ENCODE measurements at places on chromosomes 2 and 18.

DNA sequence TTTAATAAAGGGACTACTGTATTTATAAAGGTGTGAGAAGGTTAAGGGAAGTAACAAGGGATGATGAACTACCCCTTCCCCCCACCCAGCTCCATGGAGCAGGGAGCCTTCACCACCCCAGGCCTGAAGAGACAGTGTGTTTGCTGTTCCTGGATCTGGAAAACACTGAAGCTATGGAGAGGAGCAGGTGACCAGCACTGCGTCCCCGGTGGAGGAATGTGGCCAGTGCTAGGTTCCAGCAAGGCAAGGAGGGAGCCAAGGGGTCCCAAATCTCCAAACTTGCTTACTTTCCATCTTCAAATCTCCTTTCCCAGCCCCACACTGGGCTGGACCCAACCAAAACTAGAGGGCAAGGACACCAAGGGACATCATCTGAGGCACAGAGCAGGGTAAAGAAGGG is 128.7 kb upstream of the CD302 start:
- DNase-seq = no peak

- no peak for DNase-seq
Measured at GRCh38 chr2:136188086-136188485, 70.1 kb upstream of the CXCR4 start.

DNA sequence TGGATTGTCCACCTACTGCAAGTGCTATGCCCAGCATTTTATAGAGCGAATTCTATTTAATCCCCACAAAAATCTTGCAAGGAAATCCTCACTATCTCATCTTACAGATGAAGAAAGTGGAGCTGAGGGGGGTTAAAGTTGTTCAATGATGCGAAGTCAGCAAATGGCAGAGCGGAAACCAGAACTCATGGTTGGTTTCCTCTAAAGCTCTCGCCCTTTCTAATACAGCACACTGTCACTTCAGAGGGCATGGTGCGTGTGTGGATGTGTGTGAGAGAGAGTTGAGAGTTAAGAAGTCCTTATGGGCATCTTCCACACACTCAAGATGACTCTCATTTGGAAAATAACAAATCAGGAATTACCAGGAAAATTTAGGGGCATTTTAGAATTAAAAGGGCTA is 78.4 kb downstream of the TGFA start:
- DNase-seq = no peak

DNA sequence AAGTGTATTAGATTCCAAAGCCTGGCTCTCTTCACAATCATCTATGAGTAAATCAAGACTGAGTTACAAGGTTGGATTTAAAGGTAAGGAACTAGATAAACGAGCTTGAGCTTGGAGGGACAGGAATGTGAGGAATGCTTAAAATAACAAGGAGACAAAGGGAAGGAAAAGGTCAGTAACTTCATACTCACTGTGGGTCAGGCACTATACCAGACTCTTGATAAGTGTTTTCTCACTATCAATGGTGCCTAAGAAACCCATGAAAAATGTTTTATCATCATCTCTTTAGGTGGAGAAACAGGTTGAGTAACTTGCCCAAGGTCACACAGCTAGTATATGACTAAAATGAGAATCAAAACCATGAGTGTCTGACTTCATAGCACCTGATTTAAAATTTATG is 212.1 kb downstream of the CDH2 start:
- DNase-seq = no peak

GRCh38 chr2:240467149-240467642 is 31.7 kb downstream of the GPC1 start:
- no peak for DNase-seq

DNA sequence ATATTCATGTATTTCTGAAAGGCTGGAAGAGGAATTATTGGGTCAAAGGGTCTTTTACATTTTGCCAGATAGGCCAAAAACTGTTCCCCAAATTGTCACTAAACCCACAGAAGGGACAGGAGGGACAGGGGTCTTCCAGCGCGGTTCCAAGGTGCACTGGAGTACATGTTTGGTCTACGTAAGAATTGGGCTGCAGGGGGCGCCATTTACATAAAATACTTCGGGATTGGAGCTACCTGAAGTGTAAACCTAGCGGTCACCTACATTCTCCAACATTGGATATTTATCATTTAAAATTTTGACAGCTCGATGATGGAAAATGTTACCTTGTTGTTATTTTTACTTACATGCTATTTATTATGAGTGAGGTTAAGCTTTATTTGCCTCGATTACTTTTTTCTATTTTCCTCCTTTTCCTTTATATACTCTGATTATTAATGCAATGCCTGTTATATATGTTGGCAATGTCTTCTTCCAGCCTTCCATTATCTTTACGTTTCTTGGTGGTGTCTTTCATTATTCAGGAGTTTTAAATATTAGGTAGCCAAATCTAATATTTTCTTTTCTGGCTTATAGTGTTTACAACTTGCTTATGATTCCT is 43.0 kb upstream of the RAB6C start:
- DNase-seq = peak; percentile 11

GRCh38 chr2:238947920-238948710 is 100.2 kb downstream of the TWIST2 start:
- DNase-seq = no peak

DNA sequence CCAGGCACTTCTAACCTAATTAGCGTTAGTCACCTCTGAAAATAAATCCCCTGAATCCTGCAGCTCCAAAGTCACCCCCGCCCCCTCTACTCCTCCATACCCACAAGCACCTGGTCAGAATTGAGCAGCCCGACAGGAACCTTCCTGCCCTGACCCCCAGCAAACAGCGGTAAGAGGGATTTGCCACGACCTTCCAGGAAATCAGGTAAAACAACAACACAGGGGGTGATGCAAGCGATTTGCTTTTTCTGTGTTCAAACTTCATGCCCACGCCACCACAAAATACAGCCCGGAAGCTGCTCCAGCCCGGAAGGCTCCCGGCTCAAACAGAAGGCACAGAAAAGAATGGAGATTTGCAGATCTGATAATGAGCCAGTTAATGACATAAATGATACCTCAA is 367.1 kb downstream of the GPD2 start:
- DNase-seq = no peak

DNA sequence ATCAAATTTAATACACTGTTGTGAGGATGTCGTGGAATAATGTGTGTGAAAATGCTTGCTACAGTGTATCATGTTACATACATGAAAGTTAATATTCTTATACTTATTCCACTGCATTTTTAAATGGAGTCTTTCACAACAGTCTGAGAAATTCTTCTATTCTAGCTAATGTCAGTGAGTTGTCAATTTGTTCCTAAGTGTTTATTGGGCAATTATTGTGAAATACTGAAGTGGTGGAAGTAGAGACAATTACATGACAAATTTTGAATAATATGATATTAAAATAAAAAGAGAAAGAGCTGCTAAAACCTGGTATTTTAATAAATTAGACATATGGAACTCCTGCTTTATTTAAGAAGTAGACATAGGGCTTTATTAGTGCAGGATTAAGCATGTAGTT is 176.1 kb downstream of the PTPRM start:
- DNase-seq = no peak

- DNase-seq = no peak
Measured at GRCh38 chr2:18592372-18592771, 3.0 kb upstream of the NT5C1B start.

DNA sequence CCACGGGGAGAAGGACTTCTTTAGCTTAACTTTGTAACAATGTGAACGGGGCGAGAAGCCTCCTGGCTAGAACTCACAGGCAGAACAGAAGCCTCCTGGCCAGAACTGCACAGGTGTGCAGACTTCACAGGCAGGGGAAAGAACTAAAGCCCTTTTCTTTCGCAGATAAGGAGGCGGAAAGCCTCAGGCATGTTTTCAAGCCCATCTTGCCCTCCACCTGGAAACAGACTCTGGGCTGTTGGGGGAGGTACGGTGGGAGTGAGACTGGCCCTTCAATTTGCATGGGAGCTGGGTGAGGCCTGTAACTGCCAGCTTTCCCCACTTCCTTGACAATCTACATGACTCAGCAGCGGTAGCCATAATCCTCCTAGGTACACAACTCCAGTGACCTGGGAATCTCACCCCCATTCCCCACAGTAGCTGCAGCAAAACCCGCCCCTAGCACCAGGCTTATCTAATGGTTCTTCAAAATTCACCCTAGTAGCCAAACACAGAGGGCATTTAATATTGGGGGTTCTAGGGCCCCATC is 22.9 kb upstream of the ABCA12 start:
- no peak for DNase-seq

DNA sequence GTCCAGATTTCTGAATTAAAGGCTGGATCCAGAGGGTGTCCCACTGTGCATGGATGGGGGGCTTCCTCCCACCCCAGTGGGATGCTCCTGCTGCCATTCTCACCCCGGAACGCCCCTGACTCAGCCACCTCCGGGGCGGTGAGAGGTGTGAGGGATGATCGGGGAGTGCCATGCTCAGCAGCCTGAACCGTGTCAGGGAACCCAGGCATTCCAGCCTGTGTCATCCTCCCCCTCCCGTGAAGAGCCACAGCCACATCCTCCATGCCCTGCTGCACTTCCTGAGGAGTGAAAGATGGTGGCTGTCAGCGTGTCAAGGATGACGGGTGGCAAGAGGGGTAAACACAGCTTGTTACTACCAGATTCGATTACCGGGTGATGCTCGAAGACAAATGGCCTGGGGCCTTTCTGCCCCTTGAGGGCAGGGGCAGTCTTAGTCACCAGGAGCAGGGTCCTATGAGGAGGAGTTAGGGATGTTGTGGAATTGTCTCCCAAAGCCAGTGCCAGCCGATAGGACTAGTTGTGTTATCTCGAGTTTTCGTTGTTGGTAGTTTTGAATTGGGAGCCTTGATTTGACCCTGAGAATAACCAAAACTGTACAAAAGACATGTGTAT is 80.8 kb downstream of the TCF7L1 start:
- no peak for DNase-seq

GRCh38 chr18:68152770-68153169 is 562.1 kb downstream of the TMX3 start:
- no peak for DNase-seq

DNA sequence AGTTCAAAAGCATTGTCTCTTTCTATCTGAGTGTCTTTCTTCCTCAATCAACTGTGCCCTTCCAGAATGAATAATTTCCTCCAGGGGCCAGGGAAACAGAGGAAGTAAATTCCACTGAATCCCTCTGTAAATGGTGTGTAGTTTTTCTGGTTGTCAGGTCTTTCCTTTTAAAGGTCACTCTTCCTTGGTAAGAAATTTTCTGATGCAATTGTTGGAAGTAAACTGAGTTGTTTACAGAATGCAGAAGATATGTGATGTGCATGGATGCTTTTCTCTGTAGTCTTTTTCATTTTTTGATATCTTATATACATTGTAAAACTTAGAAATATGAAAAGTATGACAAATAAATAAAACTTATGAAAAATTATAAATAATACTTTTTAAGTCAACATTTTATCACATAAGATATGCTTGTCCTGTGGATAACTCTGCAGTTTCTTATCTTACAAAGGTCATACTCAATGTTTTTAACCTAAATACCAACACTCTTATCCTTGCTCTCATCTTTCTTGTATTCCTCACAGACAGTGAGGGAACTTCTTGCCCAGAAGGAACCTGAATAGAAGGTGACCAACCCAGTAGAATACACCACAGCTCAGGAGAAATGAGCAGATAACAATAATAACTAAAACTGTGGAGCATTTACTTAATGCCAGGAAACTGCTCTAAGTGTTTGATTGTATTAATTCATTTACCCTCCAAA is 234.5 kb downstream of the METTL4 start:
- DNase-seq = no peak

DNA sequence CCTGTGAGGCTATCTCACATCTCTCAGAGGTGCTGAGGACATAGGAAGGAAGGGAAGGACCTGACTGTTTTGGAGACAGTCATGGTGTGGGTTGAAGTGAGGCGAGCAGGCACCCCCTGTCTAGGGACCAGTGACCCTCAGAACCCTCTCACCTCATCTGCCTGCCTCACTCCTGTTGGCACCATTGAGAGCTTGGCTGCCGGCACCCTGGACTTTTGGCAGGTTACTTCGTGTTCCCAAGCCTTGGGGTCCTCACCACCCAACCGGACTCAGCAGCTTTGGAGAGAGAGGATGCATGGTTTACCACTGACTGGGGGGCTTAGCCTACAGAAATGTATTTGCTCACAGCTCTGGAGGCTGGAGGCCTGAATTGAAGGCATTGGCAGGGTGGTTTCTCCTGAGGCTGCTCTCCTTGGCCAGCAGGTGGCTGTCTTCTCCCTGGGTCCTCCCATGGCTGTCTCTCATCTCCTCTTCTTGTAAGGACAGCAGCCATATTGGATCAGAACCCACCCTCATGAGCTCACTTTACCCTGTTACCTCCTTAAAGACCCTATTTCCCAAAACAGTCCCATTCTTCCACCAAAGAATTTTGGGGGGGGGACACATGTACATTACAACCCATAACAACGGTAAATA is 142.0 kb downstream of the TSN start:
- peak; percentile 33 for DNase-seq

DNA sequence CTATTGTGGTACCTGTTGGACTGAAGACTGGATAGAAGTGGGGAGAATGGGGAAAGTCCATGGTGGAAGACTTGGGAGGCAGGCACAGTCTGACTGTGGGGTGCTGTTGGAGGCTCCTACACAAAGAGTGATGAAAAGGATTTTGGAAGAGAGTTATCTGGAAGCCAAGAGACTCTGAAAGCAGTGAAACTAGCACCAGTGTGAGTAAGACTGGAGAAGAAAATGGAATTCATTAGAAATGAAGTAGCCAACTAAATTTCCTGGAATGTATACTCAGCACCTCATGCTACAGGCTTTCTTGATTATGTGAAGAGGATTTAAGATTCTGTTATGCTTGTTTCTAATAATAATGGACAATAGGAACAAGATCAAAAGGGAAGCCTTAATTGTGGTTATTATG is 27.7 kb downstream of the ELP2 start:
- DNase-seq = no peak

DNA sequence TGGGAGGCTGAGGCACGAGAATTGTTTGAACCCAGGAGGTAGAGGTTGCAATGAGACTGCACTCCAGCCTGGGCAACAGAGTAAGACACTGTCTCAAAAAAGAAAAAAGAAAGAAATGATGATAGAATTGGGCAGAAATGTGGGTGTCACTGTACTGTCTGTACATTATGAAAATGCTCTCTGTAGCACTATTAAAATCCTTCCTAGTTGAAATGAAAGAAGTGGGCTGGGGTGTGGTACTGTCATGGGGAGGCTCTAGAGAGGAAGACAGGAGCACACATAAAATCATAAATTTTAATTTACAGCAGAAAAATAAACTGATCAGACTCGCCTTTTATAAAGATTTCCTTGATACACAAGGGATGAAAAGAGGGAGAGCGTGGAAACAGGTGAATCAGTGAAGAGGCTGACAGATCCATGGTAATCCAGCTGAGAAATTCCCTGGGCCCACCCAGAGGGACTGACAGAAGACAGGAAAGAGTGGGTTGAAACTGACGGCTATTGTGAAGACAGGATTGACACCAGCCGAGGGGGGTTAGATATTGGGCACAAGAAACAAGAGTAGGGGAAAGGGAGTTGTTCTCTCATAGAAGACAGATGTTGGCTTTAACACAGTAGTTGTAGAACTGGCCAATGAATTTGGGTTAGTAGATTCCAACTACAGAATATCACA is 96.4 kb upstream of the ATL2 start:
- DNase-seq = no peak

GRCh38 chr2:19046986-19047780 is 311.2 kb downstream of the OSR1 start:
- DNase-seq = no peak

GRCh38 chr18:11955239-11956029 is 25.9 kb upstream of the IMPA2 start:
- DNase-seq = peak; percentile 21

Measured in AML-193 (cell line).